Thoracic aorta endothelial cell (primary cell): ENCODE measurements at places on chromosomes 2 and 18. TPM values are rescaled to one million over a fixed set of nuclear protein-coding genes. Genes with fewer than 3 reads are reported as not detected.

CSRNP3 gene
- under 0.01 TPM in 1 of 2 replicates, not detected in the other for total RNA-seq

GULP1 gene
- total RNA-seq, result 27.7 and 32.2 TPM in 2 replicates

SRD5A2 gene
- under 0.01 TPM in 1 of 2 replicates, not detected in the other for total RNA-seq

HOXD1 gene
- 15.3 TPM in 1 of 2 replicates, not detected in the other for total RNA-seq

SPP2 gene
- not detected in 2 replicates for total RNA-seq
